ENCODE measurements at places on chromosomes 12 and 14.

GRCh38 chr12:114011711-114012110 lies 45.6 kb upstream of the RBM19 start:
- DNase-seq: no peak

DNA sequence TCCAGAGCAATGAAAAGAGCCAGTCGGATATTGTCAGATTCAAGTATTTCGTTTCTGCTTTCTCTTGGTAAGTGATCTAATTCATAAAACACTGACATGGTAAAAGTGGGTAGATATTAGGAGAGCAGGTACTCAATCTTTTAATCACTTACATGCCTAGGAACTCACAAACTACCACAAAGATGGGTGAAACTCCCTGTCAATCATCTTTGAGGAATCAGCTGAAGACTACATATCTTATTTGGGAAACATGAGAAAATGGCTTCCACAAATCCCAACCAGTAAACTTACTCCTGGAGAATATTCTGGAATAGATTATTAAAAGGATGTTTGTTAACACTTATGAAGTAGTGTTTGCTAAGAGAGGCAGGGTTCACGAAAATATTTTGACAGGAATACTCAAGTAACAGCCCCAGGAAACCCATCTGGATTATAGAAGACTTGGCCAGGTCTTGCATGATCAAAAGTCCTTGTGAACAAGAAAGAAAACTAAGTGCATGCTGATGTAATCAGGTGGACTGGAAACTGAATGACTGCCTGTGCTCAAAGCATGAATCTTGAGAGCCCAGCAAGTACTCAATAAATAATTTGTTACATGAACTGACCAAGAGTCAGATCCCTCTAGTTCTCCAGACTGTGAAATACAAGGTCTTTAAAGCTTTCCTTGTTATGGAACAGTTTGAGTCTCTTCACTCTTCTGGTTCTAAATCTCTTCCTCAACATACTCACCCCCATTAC lies 15.5 kb downstream of the CNIH1 start:
- DNase-seq: no peak

- no peak for DNase-seq
These were observed 52.7 kb downstream of the FOXN3 start for GRCh38 chr14:89364316-89364715.

DNA sequence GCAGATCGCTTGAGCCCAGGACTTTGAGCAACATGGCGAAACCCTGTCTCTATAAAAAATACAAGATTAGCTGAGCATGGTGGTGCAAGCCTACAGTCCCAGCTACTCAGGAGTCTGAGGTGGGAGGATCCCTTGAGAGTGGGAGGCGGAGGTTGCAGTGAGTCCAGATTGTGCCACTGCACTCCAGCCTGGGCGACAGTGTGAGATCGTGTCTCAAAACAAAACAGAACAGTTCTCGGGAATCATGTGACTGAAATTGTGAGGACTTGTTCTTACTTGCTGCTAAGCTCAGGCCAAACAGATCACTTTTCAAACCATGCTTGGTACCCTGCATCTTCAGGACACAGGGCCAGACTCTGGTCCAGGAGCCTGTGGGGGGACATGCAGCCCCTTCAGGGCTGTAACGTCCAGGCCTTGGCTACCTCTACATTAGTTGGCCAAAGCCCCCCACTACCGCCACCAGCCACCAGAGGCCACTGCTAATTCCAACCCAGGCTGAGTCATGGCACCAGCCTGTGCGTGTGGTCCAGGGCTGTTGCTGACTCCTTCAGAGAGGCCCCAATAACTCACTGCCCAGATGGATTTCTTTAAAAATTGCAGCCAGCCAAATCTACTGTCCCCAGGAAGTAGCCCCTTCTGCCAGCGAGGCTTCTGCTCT lies 33.4 kb upstream of the SYNDIG1L start:
- DNase-seq: no peak

DNA sequence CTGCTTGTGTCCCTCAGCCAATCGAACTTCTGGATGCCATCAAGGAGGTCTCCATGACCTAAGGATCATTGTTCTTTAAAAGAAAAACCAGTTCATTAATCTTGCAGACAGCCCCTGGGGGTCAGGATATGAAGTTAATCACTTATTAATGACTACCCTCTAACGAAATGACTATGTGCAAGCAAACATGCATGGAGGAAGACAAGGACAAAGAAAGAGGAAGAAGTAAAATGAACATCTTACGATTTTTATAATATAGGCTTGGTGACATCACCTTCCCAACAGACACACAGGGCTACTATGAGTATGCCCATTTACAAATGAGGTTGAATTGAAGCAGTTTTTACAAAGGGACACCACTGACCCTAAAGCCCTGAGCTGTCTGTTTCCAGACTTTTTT lies 111.1 kb upstream of the AMIGO2 start:
- DNase-seq: no peak

DNA sequence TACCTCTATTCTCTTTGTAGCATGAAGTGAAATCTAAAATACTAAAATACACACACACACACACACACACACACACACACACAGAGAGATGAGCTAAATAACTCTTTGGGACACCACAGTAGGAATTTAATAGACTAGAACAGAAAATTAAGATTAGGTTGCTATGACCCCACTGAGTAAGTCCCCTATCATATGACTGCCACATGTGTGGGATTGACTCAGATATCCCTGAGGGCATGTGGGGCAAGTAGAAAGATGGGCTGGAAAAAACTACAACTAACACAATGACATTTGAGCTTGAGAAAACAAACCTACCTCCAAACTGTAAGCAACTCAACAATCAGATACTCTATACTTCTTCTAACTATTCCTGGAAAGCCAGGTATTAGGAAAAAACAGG lies 27.0 kb downstream of the SLC25A21 start:
- DNase-seq: no peak

GRCh38 chr12:12803186-12803585 lies 10.0 kb upstream of the DDX47 start:
- DNase-seq: no peak

- DNase-seq: no peak
These were observed 44.2 kb upstream of the FBXO21 start for GRCh38 chr12:117234441-117234840.

GRCh38 chr12:95705143-95705542 lies 85.4 kb downstream of the NTN4 start:
- no peak for DNase-seq

GRCh38 chr14:101241147-101241546 lies 320.1 kb upstream of the DIO3 start:
- no peak for DNase-seq

DNA sequence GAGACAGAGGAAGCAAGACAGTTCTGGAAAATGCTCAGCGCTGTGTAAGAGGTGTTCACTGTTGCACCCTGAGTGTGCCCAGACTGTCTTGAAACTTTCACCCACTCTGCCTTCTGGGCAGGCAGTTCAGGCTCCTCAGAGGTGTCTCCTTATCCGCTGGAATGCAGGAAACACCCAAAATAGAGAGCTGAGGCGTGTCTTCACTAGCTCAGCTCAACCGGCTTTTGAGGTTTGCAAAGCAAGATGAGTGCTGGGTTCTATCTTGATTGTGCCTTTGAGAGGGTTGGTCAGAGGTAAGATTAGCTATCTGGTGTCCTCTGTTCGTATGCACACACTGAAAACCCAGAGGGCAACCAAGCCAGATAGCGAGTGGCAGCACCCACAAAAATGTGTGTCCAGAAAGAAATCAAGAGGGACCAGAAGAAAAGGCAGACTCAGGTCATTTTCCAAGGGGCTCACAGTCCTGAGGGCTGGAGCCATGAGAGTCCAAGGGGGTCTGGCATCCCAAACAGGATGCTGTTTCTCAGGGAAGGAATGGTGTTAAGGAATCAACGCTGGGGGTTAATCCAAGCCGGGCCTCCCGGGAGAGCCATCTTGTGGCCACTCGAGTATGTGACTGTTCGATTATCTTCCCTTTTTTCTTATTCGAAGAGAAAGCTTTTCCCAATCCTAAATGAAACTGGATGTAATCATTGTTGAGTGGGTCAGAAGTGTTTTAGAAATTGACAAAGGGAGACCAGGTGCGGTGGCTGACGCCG lies 47.1 kb downstream of the TBX3 start:
- no peak for DNase-seq

DNA sequence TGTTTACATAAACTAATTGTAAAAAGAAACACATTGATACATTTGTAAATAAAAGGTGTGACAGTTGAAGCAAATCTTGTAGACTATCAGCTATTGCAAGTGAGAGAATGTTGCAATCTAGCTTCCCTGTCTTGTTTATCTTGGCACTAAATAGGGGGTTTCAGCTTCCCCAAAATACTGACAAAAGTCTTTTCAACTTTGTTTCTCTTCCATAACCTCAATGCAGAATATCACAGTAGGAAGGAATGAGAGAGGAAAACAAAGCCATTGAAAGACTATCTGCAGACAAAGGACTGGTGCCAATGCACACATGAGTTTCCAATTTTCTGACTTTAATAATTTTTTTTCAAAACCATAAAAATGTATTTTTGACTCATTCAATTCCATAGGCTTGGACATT lies 886.2 kb upstream of the MGAT4C start:
- no peak for DNase-seq

DNA sequence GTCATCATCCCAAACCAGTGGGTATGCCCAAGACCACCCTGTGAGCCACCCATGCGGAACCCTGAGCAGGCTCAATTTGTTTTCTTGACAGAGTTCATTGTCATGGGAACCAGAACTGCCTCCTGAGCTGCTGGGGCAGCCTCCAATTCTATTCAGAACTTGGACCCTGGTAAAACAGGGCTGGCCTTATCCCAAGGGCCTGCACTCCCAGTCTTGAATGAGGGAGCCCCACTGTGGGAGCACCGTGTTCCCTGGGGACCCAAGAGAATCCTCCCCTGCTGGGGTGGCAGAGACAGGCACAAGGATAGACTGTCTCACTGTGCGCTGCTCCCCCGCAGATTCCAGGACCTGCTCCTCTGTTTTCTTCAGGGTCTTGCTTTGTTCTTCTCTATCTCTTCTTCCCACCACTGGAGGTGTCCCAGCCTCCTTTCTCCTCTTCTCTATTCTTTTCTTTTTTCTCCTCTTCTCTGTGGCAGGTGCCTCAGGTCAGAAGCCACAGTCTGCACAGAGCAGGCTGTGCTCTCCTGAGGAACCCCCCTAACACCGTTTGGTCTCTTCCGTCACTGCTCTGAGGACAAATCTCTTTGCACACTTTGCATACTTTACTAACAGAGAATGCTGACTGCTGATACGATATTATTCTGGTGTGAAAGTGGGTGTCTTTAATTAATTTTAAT lies 31.2 kb upstream of the CHPT1 start:
- no peak for DNase-seq

GRCh38 chr12:18942669-18943068 lies 186.9 kb upstream of the PLEKHA5 start:
- DNase-seq: no peak

GRCh38 chr12:118694128-118694775 lies 287.1 kb upstream of the SRRM4 start:
- no peak for DNase-seq

GRCh38 chr14:87994974-87995373 lies 2.0 kb upstream of the GALC start:
- DNase-seq: no peak

- no peak for DNase-seq
These were observed 18.4 kb upstream of the C14orf180 start for GRCh38 chr14:104561124-104561557.

DNA sequence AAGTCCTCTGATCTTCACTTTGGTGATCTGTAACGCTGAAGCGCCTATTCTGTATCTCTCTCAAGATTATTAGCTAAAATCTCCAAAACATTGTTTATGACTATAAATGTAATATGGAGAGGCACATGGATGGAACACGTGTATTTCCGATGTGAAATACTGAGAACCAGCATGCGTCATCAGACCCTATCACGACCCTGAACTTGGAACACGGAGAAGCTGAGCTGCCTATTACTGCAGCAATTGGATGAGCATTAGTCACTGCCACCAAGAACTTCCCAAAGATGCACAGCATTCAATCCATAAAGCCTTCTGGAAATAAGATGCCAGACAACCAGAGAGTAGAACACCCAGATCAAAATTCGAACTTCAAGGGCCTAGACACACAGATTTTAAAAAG lies 61.9 kb downstream of the PRKAB1 start:
- DNase-seq: no peak

DNA sequence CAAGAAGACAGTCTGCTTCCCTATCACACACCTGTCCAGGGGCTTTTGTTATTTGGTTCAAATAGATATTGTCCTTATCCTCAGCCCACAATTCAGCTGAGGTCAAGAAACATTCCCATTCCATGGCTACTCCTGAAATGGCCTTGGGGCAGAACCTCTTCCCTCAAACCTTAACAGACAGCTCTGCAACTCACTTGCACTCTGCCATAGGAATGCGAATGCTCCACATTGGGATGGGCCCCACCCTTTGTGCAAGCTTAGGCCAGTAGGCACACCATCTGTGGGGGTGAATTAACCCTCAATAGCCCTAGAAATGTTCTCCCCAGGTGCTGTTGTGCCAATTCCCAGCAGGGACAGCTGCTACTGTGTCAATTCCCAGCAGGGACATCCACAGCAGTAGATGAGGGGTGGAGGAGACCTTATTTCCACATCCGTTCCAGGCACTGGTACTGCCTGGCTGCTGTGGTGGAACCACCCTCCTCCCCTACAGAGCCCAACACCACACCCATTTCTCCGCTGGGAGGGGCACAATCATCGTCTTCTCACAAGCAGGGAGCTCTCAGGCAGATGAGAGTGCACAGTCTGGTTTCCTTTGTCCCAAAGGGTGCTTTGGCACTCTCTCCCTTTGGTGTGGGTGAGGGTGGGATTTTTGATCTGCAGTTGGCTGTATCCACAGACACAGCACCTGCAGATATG lies 42.3 kb upstream of the GLIPR1 start:
- no peak for DNase-seq

DNA sequence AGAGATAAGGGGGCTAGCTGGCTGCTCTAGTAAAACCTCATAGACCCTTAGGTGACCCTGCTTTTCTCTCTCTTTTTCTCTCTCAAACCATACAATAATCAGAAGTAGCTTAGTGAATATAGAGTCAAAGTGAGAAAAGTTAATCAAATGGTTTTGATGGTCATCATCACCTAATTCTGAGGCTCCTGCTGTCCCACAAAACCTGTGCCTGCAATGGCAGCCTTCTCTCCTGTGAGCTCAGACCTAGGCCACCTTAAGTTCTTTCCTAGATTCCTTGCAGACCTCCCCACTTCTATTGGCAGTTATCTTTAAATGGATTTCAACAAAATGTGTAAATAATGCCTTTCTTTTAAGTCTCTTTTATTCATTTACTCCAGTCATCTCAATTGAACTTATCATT lies 1.5 kb upstream of the RPAP3 start:
- no peak for DNase-seq

GRCh38 chr12:77151030-77151429 lies 85.7 kb upstream of the E2F7 start:
- DNase-seq: no peak

GRCh38 chr14:70013271-70013873 lies 134.2 kb downstream of the SMOC1 start:
- no peak for DNase-seq

GRCh38 chr12:113630625-113631024 lies 159.0 kb upstream of the LHX5 start:
- DNase-seq: no peak

GRCh38 chr12:96698965-96699364 lies 208.1 kb upstream of the NEDD1 start:
- DNase-seq: no peak

- no peak for DNase-seq
These were observed 335.2 kb downstream of the BMP4 start for GRCh38 chr14:53621433-53621832.
